NCI-H460 (cell line): ENCODE measurements at places on chromosomes 4 and X.

DNA sequence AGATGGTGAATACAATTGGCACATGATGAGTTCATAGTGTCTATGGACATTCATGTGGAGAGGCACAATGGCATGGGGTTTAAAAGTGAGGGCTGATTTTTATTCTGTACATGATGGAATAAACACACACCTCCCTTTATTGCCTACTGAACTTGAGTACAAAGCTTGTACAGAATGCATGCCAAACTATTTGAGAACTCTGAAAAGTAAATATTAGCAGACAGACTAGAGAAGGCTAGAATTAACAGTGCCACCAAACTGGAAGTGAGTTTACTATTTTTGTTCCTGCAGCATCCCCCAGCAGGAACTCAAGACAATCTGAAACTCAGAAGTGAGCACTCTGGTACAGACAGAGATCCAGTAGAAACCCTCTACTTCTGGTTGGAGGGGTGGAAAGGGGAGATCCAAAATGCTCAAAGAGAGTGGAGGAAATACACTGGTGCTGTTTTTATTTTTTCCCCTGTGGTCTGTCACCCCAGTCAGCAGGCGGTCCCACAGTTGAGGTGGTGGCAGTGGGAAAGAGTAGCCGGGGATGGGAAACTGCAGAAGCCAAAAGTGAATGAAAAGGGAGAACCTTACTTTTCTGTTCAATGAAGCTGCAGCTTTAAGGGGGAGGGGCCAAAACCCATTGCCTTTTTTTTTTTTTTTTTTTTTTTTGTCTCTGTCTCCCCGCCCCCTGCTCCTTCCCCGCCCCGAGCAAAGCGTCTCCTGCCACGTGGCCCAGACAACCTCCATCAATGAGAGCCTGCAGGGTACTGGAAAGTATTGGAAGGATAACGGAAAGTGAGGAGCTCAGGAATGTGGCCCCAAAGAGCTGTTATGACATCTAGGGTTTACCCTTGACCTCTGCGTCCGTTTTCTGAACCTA is 20.5 kb downstream of the AKAP4 start:
- no peak for DNase-seq

DNA sequence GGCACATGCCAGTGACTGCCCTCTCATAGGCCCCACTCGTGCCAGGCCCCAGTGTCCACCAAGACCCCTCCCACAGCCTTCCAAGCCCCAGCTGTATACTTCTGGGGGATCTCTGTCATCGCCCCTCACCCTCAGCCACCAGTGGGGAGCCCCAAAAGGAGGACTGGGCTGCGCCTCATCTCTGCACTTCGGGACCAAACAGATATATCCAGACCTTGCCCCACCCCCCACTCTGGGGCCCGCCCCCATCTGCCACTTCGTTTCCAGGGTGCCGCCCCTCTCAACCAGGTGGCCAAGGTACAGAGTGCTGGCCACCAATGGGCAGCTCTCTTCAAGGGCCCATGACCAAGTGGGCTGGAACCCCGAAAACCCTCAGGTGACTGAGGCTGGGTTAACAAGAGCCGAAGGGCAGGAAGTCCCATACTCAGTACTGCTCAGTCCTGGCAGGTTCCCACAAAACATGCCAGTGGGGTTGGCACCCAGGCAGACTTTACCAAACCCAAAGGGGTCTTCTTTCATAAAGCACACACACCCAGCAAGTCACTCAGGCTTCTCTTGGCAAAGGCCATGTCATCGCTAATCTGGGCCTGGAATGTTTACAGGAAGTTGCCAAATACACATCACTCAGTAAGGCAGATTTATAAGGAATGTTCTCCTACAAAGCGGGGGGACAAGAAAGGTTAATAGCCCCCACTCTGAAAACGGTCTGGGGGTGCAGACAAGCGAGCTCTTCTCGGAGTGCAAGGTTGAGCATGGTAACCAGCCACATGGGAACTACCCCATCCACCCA is 4.4 kb downstream of the ZFYVE28 start:
- DNase-seq = no peak

DNA sequence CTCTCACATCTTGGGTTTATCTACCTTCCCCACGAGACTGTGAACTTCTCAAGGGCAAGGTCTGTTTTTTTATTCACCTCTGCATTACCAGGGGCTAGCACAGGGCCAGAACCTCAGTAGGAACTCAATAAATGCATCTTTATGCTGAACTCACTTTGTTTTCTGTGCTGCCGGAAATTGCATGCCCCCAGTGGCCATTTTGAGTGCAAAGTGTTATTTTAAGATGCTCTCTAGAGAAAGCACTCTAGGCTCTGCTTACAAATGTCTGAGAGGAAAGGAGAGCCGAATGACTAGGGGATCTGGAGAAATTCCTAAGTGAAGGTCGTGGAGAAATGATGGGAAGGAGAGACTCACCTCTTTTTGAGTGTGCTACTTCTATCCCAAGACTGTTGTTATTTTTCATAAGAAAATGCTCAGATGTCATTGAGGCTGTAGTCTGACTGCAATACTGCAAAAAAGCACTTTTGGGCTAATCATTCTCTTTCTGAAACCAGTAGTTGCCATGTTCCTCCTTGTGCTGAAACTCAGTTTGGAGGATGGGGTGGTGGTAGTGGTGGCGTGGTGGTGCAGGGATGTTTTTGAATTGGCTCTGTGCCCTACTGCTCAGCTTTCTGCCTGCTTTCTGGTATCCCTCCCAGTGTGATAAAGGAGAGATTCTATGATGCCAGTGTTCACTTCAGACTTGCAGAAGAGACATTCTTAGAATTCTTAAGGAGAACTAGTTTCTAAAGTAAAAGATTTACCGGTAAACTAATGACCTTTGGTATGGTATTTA is 41.3 kb downstream of the DOCK11 start:
- DNase-seq = no peak

- DNase-seq = no peak
Measured at GRCh38 chr4:144645631-144646522, at the start of gene HHIP. TSS of gene HHIP (plus strand) at chr4:144646156. CDS start at chr4:144646676, 520 bp downstream.

DNA sequence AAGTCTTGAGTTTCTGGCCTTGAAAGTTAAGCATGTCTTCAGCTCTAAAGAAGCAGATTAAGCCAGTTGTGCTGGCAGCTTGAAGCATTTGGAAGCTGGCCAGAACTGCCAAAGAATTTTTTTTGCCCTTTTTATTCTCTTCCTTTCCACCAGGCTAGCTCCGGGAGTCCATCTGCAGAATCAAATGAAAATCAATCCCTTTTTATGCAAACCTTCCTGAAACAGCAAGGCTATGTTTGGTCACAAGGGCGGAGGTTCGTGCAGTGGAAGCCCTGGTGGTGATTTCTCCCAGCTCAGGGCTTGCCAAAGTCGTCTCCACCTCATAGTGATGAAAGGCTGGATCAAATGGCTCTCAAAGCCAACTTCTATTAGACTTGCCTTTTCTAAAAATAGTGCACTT is 21.6 kb upstream of the C4orf54 start:
- DNase-seq = no peak

DNA sequence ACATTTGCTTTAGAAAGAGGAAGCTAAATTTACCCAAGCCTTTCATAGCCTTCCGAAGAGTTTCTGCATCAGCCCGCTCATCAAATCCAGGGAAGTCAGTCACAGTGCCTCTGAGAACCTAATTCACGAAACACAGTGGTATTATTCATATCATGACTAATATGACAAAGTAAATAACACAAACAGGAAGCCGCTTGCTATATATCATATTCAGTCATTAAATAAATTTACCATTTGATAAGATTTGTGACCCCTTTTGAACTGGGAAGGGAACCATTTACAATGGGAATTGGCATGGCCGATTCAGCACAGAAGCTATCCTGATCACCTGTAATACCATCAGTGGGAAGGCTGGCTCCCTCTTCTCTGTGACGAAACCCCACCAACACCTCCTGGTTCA is 10.5 kb downstream of the ANXA5 start:
- DNase-seq = peak; percentile 34

DNA sequence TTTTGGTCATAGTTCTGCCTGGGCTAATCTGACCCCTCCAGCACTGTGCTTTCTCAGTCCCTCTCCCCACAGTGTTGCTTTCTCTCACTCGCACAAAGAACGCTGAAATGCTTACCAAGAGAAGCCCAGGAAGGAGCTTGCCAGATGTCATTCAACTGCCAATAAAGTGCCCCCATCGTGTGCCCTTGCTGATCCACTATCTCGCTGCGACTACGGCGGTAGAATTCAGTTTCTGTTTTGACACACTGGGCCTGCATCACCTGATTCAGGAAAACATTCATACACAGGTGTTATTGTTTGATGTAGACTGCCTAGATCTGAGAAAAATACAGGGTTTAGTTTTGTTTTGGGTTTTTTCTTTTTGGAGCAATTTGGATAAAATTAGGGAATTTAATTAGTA is 121.2 kb downstream of the MANBA start:
- DNase-seq = no peak

DNA sequence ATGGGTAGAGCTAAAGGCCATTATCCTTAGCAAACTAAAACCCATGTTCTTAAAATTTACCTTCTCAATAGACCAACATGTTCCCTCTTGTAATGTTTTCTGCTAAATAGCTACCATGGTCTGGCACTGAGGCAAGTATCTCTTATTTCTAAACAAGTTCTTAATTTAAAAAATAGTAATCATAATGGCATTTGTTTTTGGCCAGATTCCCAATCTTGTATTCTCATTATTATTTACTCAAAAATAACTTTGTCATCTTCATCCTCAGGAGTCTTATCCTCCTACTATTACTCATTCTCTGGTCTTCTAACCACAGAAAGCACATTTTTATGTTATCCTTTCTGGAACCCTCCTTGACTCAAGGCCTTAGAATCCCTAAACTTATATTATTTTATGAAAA is 931.2 kb downstream of the CCSER1 start:
- DNase-seq = no peak

DNA sequence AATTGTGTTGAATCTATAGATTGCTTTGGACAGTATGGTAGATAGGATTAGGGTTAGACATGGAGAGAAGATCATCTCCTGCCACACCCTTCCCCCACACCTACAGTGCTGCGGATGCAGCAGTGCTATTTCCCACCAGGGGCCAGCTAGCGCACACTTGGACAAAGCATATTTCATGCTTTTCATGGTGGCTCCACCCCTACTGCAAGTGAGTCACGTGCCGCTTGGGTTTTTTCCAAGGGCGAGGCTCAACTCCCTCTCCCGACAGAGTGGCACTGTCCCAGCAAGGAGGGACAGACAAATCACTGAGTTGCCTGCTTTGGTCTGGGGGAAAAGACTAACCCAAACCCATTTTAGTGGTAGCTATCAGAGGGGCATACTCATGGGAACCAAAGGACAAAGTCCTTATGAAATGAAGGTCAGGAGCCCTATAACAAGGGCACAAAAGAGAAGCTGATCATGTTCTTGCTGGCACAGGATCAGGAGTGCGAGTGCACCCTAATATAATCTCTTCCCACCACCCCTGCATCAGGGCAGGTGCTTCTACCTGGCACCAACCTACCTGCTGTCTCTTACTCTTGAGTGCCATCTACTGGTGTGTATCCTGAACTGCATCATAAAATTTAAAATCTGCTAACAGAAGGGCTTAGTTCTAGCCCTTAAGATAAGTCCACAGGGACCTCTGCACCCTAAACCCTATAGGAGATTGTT is 55.1 kb upstream of the PGAM4 start:
- peak; percentile 27 for DNase-seq

- no peak for DNase-seq
Measured at GRCh38 chr4:98473046-98473445, 185.4 kb downstream of the TSPAN5 start.

DNA sequence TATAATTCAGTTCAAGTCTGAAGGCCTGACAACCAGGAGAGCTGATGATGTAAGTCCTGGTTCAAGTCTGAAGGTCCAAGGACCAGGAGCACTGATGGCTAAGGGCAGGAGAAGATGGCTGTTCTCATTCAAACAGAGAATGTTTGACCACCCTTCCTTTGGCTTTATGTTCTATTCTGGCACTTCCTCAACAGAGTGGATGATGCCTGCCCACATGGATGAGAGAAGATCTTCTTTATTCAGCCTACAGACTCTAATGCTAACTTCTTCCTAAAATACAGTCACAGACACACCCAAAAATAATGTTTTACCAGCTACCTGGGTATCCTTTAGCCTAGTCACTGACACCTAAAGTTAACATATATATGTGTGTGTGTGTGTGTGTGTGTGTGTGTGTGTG is 25.6 kb upstream of the IRF2 start:
- DNase-seq = no peak

DNA sequence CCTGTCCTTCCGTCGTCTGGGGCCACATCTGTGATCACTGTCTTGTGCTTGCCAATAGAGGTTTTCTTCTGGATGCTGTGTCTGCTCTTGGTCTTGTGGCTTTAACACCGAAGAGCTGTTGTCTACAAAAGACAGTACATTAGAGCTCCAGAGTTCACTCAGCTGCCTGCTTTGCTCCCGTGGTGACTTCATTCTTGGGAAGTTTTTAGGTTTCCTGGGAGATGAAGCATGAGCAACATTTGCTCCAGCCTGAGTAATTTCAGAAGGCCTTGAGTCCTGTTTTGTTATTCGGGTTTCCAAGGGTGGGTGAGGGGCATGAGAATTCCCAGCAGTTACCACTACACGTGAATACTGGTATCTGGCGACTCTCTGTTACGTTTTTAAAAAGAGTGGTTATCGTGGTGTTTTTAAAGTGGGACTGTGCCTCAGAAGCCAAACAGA is 189.2 kb downstream of the SHROOM3 start:
- no peak for DNase-seq

- no peak for DNase-seq
Measured at GRCh38 chrX:24242649-24243175, 71.2 kb downstream of the SUPT20HL2 start.

DNA sequence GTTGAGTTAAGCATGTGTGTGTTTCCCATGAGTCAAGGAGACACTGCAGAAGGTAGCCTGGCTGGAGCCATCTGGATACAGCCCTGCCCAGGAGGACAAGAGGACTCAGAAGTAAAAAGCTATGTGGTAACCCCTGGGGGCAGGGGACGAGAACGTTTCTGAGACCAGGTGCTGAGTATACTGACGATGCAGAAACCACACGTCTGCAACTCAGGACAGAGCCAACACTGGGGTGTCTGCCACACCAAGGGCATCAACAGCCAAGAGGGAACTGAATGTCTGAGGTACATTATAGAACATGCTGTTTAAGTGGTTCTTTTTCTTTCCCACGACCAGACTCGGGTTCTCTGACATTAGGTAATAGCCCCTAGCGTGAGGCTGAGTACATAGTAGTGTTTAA is 94.1 kb upstream of the GPR34 start:
- DNase-seq = no peak

GRCh38 chrX:132651421-132652086 is 162.7 kb upstream of the MBNL3 start:
- no peak for DNase-seq
